ENCODE measurements at places on chromosomes 4 and X. TPM values are rescaled to one million over a fixed set of nuclear protein-coding genes. Genes with fewer than 3 reads are reported as not detected.

The XAGE1B gene
- not detected for polyA plus RNA-seq

The IL3RA gene
- 8.7 TPM for polyA plus RNA-seq

The TMSB15A gene
- 2.0 TPM for polyA plus RNA-seq

The PPBP gene
- polyA plus RNA-seq: not detected

The EDA2R gene
- 0.14 TPM for polyA plus RNA-seq

The MID1IP1 gene
- polyA plus RNA-seq: 28.3 TPM

The ADH1B gene
- 164 TPM for polyA plus RNA-seq

The EXOC1L gene
- polyA plus RNA-seq: 0.11 TPM

The SSX4 gene
- not detected for polyA plus RNA-seq

The IL9R gene
- polyA plus RNA-seq: 0.05 TPM

The CRMP1 gene
- 0.43 TPM for polyA plus RNA-seq

The CT55 gene
- polyA plus RNA-seq: not detected

DNA sequence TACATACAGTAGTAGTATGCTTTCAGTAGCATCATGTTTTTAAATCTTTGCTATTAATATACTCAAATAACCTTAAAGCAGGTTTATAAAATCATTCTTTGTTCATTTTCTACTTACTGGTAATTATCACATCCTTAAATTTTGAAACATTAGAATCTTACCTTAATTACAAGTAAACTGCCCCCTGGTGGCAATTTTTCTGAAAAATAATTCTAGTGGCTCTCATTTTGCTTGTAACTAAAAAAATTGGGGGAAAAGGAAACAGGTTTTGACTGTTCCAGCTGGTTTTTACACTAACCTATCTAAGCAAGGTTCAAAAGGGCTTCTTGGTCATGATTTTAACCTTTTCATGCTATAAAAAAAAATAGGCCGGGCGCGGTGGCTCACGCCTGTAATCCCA, 18.5 kb upstream of the DCAF4L1 start:
- no peak for DNase-seq

DNA sequence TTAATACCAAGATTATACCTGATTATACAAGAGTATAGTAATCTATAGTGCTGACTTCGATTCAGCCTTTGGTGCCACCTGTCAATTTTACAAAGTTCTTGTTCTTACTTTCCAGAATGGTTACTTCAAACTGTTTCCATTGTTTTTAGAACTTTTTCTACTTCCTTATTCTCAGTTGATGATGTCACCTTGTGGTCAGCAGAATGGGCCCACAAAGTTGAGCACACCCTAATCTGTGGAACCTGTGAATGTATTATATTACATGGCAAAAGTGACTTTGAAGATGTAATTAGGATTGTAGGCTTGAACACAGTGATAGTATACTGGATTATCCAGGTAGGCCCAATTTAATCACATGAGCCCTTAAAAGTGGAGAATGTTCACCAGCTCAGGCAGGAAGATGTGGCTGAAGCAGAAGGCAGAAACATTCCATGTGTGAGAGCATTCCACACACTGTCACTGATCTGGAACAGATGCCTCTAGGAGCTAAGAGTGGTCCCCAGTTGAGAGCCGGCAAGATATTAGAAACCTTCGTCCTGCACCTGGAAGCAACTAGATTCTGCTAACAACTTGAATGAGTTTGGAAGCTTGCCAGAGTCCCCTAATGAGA, 6.3 kb upstream of the SGMS2 start:
- DNase-seq: no peak

GRCh38 chr4:7518871-7519637, 84.3 kb upstream of the PSAPL1 start:
- peak; percentile 26 for DNase-seq

GRCh38 chrX:816411-816810, 185.8 kb downstream of the SHOX start:
- DNase-seq: no peak

DNA sequence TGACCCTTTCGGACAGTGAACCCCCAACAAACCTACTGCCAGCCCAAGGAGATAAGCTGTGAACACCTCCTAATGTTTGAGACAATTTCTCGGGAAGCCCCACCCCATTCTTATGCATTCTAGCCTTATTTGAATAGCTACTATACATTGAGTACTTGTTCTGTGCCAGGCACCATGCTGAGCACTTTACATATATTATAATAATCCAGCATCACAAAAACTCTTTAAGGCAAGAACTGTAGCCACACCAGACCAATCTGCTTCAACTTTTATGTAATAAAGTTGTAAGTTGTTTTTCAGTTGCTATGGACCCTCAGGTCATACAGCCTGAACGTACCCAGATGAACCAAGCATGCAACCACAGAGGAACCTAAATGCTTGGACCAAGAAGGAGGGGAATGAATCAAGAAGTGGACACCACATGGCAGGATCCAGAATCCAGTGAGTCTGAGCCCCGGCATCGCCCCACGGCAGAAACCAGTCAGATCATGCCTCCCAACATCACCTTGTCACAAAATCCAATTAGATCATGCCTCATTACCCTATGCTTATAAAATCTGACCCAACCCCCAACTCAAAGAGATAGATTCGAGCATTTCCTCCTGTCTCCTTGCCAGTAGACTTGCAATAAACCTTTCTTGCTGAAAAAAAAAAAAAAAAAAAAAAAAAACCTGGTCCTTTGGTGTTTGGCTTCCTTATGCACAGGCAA, 225.0 kb downstream of the QDPR start:
- no peak for DNase-seq

GRCh38 chr4:53682908-53683307, 91.6 kb upstream of the LNX1 start:
- DNase-seq: no peak

DNA sequence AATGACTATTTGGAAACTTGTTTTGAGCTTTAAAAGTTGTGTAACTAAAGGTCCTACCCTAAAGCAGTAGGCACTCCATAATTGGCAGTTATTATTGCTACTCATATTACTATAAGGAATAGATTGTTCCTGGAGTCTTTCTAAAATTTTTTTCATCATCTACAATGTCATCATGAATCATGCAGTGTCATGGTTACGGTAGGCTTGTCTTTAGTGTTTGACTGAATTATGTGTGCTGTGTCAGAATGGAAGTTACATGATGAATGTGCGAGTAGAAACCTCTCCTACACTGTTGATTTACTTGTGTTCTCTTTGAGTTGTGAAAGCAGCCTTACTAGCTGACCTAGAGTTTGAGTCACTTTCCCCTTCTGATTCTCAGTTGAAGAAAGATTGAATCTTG, 1099.9 kb downstream of the RAPGEF2 start:
- no peak for DNase-seq

DNA sequence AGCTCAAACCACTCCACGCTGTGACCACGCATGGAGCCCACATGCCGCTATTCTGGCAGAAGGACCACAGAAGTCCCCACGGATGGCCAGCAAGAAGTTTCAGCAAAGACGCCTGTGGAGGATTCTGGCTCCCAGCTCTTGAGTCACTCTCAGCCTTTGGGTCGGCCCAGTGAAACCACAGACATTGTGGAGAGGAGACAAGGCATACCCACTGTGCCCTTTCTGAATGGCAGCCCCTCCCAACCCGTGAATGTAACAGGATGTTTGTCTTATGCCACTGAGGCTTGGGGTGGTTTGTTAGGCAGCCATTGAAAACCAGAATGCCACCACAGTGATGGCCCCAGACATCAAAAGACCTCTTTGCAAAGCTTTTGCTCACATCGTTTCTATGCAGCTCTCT, 42.7 kb downstream of the ABLIM2 start:
- DNase-seq: peak; percentile 36

- DNase-seq: no peak
These were observed 24.3 kb upstream of the GPRIN3 start for GRCh38 chr4:89331686-89332544.

GRCh38 chr4:186701273-186701672, 22.4 kb downstream of the FAT1 start:
- DNase-seq: peak; percentile 79

- peak; percentile 31 for DNase-seq
These were observed 55.7 kb downstream of the PHOX2B start for GRCh38 chr4:41692717-41693345.

DNA sequence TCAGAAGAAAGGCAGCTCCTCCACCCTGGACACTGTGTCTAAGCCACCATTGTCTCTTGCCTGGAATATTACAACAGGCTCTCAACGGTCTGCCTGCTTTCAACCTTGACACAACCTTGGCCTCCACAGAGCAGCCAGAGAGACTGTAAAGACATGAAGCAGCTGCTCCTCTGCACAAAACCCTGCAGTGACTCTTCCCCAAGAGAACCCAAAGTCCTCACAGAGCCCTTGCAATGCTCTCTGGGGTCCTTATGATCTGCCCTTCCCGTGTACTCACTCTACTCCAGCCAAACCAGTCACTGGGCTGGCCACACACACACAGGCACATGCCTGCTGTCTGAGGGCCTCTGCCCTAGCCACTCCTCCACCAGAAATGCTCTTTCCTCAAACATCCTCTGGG, 75.9 kb upstream of the CPEB2 start:
- no peak for DNase-seq

DNA sequence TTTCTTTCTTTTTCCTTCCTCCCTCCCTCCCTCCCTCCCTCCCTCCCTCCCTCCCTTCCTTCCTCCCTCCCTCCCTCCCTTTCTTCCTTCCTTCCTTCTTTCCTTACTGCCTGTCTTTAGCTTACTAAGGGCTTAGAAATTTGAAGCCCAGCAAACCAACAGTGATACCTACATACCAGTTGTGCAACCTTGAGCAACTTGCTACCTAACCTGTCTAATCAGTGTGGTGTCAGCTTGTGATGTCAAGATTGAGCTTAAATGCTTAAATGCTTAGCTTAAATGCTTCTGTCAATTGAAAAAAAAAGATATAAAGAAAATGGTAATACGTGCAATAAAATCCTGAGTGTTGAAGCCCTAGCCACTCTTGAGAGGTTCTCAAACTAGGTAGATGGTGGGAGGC, 728.6 kb downstream of the TRIML1 start:
- DNase-seq: no peak

GRCh38 chr4:95124906-95125504, 367.2 kb downstream of the BMPR1B start:
- DNase-seq: no peak

DNA sequence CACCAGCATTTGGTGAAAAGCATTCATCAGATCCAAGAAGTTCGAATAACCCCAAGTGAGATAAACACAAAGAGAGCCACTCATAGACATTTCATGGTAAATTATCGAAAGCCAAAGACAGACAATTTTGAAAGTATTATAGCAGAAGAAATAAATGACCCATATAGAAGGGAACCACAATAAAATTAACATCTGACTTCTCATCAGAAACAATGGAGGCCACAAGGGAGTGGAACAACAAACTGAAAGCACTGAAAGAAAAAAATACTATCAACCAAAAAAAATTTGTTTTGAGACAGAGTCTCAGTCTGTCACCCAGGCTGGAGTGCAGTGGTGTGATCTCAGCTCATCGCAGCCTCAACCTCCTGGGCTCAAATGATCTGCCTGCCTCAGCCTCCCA, 12.3 kb downstream of the DUSP9 start:
- DNase-seq: no peak

- no peak for DNase-seq
These were observed 43.2 kb upstream of the RBM47 start for GRCh38 chr4:40672528-40673522.

DNA sequence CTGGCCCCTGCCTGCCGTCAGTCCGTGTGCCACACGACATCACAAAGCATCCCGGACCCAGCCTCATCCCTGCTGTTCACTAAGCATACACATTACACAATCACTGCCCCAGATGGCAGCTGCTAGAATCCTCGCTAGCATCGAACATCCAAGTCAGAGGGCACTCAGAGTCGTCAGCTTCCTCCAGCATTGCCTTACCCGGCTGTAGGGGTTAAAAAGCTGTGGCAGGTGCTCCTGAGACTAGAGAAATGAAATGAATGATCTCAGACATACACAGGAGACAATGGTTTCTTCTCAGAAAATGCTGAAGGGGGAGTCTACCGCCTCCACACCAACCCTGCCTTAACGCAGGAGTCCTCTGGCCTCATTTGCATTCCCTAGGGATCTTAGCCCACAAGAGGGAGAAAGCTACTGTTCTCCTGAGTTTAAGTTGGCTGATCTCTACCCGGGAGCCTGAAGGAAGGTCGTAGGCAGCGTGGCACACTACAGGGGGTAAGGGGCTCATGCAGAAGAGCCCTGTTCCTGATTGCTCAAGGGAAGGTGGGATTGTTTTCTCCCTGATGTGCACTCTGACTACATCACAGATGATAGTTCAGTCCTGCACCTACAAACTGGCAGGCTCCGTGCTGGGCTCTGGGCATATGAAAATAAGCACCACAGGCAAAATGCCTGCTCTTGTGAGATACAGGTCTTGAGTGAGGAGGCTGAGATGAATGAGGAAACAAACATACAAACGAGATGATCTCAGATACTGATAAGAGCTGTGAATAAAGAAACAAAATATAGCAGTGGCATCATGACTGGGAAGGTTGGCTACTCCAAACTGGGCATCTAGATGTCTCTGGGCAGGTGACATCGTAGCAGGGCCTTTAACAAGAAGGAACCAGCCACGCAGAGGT, 2.6 kb upstream of the KIAA0232 start:
- no peak for DNase-seq

GRCh38 chr4:102594000-102594399, 92.8 kb downstream of the NFKB1 start:
- no peak for DNase-seq

DNA sequence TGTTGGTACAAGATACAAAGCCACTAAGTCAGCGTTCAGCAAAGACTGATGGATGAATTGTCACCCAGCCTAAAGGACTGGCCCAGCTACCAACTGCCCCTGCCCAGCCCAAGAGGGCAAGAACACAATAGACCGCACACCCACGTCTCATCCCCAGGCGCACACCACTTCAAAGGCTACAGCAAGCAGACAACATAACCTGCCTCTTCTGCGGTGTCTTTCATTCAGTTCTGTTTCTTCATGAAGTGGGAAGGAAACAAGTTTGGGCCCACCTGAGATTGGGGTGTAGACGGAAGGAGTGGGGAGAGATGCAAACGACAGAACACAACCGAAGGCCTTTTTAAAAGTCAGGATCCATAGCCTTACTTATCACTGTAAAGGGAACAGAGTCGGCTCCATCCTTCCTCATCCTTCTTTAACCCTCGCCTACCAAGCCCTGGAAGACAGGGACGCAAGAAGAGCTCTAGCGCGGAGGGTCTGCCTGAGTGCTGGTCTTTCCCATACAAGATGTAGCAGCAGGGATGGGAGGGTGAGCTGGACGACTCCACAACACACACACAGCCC, 691 bp downstream of the SCARB2 start:
- DNase-seq: no peak

DNA sequence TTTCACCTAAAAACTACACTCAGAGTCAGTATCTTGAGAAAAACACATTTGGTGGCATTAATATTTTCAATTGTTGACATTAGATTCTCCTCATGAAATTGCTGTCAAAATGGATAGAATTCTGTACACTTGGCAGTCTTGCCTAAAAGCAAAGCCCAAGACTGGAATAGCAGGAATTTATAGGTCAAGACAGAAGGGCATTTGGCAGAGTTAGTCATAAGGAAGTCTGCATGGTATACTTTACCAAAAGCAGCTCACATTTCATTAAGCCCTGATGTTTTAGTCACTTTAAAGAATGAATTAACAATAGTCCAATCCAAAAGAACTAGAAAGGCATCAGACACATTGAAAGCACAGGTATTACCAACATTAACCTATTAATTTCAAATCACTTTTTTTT, 7.1 kb downstream of the CCDC160 start:
- no peak for DNase-seq

Data from right cardiac atrium (tissue), 5 donors.